Brain pericyte (primary cell): ENCODE measurements at places on chromosomes 7 and 10.

DNA sequence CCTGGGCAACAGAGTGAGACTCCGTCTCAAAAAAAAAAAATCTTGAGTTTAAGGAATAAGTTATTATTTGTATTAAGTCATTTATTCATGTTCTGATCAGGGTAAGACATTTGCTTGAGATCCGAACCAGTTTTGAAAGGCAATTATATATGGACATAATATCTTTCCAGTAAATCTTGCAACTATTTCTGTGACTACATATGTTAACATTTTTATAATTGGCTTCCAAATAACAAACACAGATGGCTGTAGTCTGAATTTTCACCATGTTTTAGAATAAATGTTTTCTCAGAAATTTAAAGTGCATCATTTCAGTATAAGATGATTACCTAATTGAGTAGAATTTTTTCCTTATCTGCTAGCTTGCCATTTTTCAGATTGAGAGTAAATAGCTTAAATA lies 21.2 kb downstream of the AKAP9 start:
- DNase-seq: no peak

GRCh38 chr7:2962865-2963264 lies 80.8 kb downstream of the CARD11 start:
- no peak for DNase-seq

DNA sequence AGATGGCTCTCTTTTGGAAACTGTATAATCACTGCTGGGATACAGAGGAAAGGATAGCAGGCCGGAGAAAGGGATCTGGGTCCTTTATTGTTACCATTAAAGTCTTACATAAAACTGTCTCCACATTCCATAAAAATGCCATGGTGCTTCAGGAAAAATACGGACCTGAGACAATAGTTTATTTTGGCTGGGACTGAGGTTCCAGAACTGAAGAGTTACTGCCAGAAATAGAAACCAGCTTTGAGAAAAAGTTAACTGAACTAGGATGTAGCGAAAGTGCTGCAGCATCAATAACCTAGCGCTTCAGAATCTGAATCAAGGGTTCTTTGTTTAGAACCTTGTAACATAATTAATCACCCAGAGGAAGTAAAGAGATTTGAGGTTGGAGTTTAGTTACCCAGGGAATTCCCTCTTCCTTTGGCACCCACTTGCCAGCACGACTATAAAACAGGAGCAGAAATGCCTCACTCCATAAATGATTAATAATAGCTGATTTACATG lies 38.0 kb downstream of the MEOX2 start:
- no peak for DNase-seq

GRCh38 chr7:111987115-111987826 lies 218.9 kb downstream of the DOCK4 start:
- DNase-seq: no peak

GRCh38 chr10:91350651-91351081 lies 59.5 kb upstream of the HECTD2 start:
- no peak for DNase-seq

- no peak for DNase-seq
Observed at GRCh38 chr10:109166935-109167334, 756.4 kb downstream of the XPNPEP1 start.

- no peak for DNase-seq
Observed at GRCh38 chr10:71995449-71995848, 31.3 kb downstream of the CHST3 start.

DNA sequence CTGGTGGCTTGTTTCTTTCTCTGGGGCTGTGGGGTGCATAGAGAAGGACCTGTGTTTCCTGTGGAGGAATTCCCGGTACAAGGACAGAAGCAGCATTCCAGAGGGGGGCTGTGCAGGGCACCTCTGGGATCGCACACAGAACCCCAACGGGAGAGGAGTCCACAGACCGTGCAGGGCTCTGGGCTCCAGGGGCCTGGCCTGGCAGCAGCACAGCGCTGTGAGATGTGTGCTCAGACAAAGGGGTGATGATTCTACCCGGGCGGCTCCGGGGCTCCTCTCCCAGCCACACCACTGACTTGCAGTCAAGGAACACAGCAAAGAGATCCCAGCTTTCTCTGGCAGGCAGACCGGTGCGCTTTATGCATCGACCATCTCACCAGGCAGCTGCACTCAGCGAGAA lies 6.9 kb upstream of the SHH start:
- no peak for DNase-seq

DNA sequence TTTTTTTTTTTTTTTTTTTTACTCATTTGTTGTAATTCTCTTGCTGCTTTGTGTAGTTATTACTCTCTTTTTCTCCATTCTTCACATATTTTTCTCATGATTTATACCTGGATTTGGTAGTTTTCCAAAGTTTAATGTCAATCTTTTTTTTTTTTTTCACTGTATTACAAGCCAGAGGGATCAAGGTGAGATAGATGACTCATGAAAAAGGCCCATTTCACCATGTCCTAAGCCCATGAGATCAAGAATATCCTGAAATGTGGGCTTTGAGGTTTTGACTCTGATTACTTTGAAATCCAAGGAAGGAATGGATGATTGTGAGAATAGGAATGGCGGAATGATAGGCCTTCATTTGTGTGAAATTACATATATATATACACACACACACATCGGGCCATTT lies 31.1 kb downstream of the TAX1BP1 start:
- no peak for DNase-seq

GRCh38 chr7:690478-691360 lies 35.8 kb upstream of the DNAAF5 start:
- DNase-seq: peak; percentile 60

GRCh38 chr7:95324431-95324830 lies at the start of gene PON1:
Gene PON1 (minus strand): TSS chr7:95324532. CDS start chr7:95324475, 57 bp downstream.
- no peak for DNase-seq

DNA sequence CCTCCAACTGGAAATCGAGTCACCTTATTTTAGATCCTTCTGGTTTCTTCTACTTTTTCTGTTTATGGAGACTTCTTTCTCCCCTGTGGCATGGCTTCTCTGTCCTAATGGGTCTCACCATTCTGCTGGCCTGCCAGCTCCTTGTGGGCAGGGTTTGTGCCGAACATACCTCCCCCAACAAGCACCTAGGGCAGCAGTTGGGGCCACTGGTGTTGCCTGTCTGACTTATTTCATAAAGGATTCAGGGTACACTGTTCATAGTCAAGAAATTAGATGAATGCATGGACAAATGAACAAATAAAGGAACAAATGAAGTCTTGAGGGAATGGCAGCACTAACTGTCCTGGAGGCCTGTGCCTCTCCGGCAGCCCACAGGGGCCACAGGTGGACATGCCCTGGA lies 55.6 kb upstream of the DOCK1 start:
- no peak for DNase-seq

DNA sequence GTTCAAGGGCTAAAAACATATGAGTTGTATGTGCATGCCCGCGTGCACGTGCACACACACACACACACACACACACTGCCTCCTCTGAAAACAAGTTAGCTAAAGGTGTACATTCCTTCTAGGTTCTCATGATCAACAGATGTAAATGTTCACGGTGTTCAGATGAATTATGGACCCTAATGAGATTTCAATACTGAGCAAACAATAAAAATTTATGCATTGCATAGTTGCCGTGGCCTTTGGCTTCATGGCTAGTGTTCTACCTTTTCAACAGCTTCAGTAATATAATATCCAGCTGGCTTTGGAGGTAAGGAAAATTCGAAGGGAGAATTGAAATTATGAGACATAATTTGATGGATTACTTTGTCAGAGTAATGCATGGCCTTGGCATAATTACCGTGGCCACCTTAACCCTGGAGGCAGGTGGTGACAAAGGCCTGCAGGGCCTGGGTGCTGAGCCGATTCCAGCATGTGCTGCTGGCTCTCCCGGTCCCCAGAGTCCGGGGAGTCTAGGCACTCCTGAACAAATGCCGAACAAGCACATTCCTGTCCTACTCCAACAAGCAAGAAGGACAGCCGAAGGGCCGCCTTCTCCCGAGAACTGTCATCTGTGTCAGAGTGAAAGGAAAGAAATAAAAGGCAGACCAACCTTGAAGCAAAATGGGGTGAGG lies 166.6 kb upstream of the TCF7L2 start:
- DNase-seq: no peak

DNA sequence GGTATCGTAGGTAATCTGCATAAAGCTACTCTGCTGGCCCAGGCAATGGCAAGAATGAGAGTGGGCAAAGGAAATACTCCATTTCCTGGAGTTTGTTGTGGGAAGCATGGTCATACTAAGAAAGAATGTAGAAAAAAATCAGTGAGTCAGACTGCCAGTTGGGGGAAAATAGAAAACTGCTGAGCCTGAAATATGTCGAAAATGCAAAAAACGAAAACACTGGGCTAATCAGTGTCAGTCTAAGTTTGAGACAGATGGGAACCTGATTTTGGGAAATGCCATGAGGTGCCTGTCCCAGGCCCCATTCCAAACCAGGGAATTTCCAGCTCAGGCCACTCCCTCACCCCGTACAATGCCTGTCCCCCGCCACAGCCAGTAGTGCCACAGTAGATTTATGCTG lies 150.0 kb downstream of the ZNF33B start:
- DNase-seq: no peak

DNA sequence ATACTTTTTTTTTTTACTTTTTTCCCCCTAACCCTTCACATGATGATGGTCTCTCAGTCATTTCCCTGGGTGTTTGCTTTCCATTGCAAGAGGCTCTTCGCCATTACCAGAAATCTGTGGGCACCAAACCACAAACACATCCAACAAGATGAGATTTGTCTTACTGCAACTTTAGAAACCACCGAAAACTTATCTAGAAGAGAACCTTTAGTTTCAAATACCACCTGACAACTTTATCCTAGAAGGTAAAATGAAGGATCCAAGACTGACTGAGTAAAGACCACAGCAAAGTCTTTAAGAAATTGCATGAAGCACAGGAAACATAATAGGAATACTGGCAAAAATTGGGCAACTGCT lies 363.3 kb upstream of the MBL2 start:
- no peak for DNase-seq

GRCh38 chr7:23530405-23530804 lies 1.4 kb downstream of the TRA2A start:
- no peak for DNase-seq

DNA sequence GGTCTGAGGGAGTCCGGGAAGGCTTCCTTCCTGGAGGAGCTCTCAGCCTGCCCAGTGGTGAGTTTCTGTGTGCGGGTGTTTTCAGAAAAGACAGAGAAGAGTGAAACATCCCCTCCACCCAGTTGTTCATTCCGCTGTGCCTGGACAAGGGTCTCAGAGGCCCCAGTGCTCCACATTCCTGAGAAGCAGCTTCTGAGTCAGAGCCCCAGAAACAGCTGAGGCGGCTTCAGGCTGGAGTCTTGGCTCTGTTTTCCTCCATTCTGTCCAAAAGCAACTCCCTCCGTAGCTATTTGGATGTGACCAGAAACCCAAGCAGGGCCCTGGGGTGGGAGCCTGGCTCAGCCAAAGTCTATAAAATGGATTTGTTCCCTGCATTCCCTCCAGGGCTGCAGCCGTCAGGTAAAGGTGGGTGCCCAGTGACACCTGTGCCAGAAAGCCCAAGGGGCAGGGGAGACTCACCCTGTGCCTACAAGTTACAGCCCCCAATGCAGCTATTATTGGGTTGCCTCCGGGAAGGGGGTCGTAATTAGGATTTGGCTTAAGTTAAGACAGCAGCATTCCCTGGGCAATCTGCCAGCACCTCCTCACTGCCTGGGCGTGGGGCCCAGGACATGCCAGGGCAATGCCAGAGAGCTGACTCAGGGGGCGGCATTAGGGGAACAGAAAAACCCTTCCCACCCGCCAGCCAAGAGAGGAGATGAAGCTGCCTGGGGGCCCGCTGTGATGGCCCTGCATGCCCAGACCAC lies 13.1 kb upstream of the CAMK2G start:
- peak; percentile 75 for DNase-seq

DNA sequence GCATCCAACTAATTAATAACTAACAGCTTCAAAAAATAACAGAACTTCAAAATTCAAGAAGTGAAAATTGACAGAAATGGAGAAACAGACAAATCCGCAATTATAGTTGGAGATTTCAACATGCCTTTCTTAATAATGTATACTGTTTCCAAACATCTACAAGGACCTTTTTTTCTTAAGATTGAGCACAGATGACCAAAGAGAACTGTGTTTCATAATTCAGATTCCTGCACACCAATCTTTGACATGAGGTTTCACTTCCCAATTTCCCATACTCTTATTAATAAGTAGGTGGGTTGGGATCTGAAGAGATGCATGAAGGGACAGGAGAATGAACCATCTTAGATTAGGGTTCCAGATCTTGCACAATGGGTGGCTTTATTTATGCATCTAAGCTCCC lies 24.9 kb upstream of the GIMAP7 start:
- DNase-seq: no peak

GRCh38 chr10:110274072-110274627 lies 30.6 kb downstream of the SMNDC1 start:
- no peak for DNase-seq

DNA sequence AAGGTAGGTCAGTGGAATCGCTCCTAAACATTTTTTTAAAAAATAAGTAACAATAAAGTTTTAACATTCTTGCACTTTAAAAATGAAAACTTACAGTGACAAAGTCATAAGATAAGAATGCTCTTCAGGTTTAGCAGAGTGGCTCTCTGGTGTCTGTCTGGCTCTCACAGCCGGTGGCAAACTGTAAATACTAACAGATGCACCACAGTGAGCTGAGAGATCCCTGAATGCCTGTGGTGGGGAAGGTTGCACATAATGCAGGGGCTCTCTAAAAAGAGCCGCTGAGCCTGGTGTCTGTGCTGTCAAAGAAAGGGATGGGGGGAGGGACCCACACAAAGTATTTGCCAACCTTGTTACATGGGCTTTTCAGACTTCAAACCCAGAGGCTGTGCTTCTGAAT lies 498.3 kb downstream of the CCSER2 start:
- DNase-seq: no peak

- no peak for DNase-seq
Observed at GRCh38 chr10:71309919-71310318, 9.1 kb upstream of the SLC29A3 start.

- no peak for DNase-seq
Observed at GRCh38 chr10:79140855-79141254, 72.1 kb downstream of the ZMIZ1 start.

- DNase-seq: no peak
Observed at GRCh38 chr10:47013507-47014154, 102.4 kb downstream of the PTPN20 start.

DNA sequence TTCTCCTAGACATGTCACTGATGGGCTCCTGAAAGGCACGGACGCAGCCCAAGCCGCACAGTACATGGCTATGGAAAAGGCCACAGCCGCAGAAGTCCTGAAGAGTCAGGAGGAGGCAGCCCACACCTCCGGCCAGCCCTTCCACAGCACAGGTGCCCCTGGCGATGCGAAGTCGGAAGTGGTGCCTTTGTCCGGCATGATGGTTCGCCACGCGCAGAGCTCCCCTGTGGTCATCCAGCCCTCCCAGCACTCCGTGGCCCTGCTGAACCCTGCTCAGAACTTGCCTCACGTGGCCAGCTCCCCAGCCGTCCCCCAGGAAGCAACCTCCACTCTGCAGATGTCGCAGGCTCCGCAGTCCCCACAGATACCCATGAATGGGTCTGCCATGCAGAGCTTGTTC lies 199.4 kb downstream of the ARHGAP21 start:
- DNase-seq: no peak

DNA sequence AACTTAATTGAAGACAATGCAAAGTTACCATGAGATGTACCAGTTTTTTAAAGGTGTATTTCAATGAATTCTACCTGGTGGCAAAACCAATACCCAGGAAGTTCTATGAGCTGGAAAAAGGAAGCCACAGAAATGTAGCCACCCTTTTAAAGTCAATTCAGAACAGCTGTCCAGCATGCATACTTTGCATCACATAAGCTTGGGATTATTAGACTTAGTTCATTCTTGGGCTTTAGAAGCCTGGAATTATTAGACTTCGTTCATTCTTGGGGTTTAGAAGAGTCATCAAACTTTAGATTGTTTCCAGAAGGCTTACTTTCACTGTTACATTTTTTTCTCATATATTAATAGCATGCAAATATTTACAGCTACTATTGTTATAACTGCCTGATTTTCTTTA lies 20.9 kb downstream of the SLC25A13 start:
- DNase-seq: no peak
